Fibroblast of villous mesenchyme (primary cell): ENCODE measurements at places on chromosomes 11 and 22. TPM values are rescaled to one million over a fixed set of nuclear protein-coding genes. Genes with fewer than 3 reads are reported as not detected.
A peak's percentile ranks its signal among the peaks of the same experiment; 100 is the strongest.

Gene SCGB1C1
- total RNA-seq = not detected in 2 replicates

Gene OR8D1
- 0.32 TPM in 1 of 2 replicates, not detected in the other for total RNA-seq

Gene BEST1
- total RNA-seq = 3.0 and 3.2 TPM in 2 replicates

DNA sequence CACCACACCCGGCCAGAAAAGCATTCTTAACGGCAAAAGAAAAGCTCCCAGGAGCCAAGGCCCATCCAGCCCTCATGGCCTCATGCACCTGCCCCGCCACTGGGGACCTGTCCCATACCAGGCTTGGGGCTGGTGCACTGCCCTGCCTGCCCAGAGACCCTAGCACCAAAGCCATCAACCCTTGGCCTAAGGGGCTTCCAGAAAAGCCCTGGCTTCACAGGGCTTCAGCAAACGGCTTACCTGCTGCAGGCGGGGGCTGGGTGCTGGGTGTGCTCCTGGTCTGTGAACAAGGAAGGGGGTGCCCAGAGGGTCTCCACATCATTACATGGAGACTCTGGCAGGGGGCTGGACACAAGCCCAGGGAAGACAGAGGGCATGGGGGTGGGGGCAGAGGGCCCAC, 89.5 kb downstream of the CELSR1 start:
- DNase-seq = no peak

Gene FAM89B
- total RNA-seq = 19.0 and 27.4 TPM in 2 replicates

Gene MTMR2
- 49.3 and 53.5 TPM in 2 replicates for total RNA-seq

GRCh38 chr11:61749591-61750217, 2.7 kb upstream of the MYRF start:
- DNase-seq = no peak

DNA sequence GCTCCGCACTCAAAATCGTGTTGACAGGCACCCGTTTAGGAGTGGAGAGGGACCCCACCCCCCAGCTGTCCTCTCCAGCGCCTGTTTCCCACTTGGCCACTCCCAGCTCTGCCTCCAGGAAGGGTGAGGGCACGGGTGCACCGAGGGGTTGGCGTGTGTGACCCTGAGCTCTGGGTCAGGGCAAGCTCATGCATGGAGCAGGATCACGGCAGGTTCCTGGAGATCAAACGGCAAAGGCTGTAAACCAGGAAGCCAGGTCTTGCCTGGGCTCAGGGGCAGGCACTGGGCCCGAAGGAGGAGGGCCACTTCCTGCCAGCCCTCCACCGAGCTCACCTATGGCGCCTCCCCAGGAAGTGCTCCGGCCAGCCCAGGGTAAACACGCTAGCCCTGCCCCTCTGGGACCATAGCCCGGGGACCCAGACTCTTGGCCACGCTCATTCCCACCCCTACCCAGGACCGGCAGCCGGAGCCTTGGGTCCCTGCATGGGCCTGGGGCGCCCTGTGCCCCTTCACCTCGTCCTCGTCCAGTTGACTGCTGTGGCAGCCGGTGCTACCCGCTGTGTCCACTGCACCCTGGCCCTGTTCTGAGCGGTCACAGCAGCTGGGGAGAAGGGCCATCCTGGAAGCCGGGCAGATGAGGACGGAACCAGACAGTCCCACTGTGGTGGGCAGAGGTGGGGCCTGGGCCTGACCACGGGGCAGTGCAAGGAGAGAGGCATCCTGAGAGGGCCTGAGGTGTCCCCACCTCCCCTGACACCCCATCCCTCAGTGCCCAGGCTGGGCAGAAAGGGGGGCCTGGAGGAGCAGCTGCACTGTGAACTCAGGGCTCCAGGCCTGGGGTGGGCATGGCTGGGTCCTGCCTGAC, 1.0 kb upstream of the EPS8L2 start:
- no peak for DNase-seq

DNA sequence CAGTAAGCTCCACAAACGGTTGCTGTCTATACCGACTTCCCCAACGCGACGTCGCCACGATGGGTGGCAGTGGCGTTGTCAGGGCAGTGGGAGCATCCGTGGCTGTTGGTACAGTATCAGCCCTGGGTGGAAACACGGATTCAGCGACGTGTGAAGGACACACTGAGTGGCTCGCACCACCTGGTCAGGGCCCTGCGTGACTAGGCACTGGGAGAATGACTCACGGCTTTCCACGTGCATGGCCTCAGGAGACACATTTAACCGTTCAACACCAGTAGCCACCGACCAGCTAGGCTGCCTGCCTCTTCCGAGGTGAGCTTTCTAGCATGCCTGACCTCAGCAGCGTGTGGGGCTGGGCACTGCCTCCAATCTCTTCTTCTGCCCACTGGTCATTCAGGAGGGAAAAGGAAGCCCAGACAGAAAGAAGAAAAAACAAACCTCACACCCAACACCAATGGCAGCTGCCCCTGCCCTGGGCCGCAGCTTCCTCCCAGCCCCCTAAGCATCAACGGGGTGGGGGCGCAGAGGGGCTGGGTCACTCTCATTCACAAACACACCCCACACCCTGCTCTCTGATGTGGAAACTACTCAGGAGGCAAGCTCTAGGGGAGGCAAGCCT, 59.0 kb downstream of the MYH9 start:
- peak; percentile 91 for DNase-seq

GRCh38 chr11:86292912-86293616, 9.0 kb upstream of the HIKESHI start:
- DNase-seq = no peak

DNA sequence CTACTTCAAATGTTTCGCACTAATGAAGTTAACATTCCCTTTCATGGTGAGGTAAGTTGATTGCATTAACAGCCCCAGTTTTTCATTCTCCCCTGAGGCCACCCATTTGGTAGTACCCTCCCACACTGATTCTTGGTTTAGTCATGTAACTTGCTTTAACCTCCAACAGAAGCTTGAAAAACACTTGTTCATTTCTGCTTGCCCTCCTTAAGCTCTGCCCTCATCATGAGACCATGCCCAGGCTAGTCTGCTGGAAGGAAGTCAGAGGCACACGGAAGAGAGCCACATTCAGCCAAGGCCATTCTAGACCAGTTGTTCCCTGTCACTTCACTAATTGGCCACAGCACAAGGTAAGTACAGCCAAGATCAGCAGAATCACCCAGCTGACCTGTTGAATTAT, 50.7 kb upstream of the CD44 start:
- DNase-seq = no peak

- DNase-seq = no peak
Observed at GRCh38 chr11:44824300-44824704, 97.5 kb downstream of the TSPAN18 start.

Gene C1QTNF5
- total RNA-seq = 6.5 and 13.5 TPM in 2 replicates

GRCh38 chr11:78954696-78955095, 380.0 kb upstream of the NARS2 start:
- no peak for DNase-seq

GRCh38 chr11:130071211-130071712, 1.6 kb downstream of the APLP2 start:
- peak; percentile 11 for DNase-seq

Gene TMEM191B
- 1.3 and 2.3 TPM in 2 replicates for total RNA-seq

Gene TSPAN32
- under 0.01 and 0.43 TPM in 2 replicates for total RNA-seq

Gene KRTAP5-6
- total RNA-seq = not detected in 2 replicates

Gene MOGAT2
- not detected in 2 replicates for total RNA-seq

- no peak for DNase-seq
Observed at GRCh38 chr11:75548595-75549272, 13.3 kb upstream of the SERPINH1 start.

- DNase-seq = no peak
Observed at GRCh38 chr11:75823946-75824345, 8.9 kb downstream of the UVRAG start.

GRCh38 chr11:69940246-69940610, 121.0 kb upstream of the FGF3 start:
- no peak for DNase-seq

Gene HTR3B
- not detected in 2 replicates for total RNA-seq

DNA sequence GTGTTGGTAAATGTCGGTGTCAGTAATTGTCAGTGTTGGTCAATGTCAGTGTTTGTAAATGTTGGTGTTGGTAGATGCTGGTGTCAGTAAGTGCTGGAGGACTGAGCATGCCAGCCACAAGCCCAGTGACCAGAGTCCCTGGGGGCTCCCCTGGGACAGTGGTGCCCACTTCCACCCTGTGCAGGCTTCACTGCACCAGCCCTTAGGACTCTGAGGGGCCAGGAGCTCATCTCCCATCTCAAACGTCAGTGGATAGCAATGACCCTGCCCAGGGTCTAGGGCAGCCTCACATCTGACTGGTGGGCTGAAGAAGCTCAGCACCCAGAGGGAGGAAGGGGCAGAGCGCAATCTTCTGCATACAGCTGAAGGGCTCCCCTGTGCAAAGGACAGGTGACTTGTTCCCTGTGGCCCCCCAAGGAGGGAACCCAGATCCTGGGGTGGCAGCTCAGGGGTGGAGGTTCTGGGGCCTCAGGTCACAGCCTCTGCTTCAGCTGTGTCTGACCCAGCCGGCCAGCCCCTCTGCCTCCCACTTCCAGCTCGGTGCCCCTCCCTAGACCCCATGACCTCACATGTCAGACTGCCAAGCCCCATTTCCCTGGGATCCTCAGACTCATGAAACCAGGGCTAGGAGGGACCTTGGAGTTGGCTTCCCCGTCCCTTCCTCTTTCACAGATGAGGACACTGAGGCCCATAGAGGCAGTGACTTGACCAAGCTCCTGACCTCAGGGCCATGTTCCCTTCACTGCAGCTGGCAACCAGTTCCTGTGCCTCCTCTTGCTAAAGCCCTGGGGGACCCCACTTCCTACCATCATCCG, 138.4 kb downstream of the CRYBB2 start:
- DNase-seq = no peak

GRCh38 chr11:32658639-32659406, 75.2 kb downstream of the EIF3M start:
- no peak for DNase-seq

- peak; percentile 89 for DNase-seq
Observed at GRCh38 chr11:26227301-26227746, 104.6 kb upstream of the ANO3 start.

Gene MRGPRE
- not detected in 2 replicates for total RNA-seq

DNA sequence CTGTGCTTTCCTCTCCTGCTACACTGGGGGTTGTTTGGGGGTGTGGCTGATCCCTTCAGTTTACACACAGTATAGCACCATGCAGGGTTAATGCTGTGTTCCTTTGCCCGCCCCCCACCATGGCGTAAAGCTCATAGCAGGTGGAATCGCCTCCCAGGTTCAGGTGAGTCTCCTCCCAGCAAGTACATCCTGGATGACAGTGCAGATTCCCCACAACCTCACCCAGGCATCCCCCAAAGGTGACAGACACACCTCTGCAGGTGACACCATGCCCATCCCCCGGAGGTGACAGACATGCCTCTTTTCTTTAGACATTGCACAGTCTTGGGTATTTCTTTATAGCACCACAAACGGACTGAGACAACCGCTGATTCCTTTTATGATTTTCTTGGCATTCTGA, 343.7 kb downstream of the BRD1 start:
- DNase-seq = no peak

DNA sequence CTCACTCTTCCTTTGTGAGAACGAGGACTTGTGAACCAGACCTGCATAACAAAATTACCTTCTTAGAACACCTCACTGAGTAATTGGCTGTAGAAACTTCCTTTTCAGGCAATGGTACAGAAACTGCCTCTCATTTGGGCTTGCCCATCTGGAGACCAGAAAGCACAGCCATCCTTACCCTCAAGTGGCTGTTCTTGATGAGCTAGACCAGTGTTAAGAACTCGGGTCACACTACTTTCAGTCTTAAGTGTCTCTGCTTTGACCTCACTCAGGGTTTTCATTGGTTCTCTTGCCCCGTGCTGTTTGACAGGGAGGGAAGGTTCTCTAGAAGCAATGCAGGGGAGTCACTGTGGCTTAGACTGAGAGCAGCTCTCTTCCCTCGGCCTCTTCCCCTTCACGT, 29.3 kb downstream of the NAT10 start:
- DNase-seq = no peak

DNA sequence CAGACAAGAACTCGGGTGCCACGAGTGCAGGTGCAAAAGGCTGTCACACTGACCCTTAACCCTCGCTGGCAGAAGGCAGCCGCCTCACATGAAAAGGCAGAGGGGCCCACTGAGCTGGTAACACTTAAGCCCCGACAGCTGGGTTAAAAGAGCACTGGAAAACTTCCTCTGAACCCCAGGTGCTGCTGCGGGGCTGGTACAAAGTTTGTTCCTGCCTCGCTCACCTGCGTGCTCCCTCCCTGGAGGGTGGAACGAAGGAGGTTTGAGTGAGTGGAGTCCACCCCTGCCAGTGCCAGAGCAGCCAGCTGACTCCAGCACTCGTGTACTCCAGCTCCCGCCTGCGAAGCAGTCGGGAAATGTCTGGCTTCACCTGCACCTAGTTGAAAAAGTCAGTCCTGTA, 12.6 kb downstream of the SULT4A1 start:
- DNase-seq = no peak

GRCh38 chr11:130737866-130738431, 178.3 kb downstream of the SNX19 start:
- DNase-seq = peak; percentile 54

- no peak for DNase-seq
Observed at GRCh38 chr11:11318461-11318860, 34.6 kb downstream of the CSNK2A3 start.

- DNase-seq = no peak
Observed at GRCh38 chr11:109728056-109728455, 306.1 kb downstream of the C11orf87 start.

Gene YPEL1
- total RNA-seq = under 0.01 TPM in 2 replicates

- DNase-seq = no peak
Observed at GRCh38 chr11:74992852-74993251, 4.1 kb downstream of the NEU3 start.

GRCh38 chr22:32877196-32877595, 75.7 kb downstream of the TIMP3 start:
- DNase-seq = no peak

DNA sequence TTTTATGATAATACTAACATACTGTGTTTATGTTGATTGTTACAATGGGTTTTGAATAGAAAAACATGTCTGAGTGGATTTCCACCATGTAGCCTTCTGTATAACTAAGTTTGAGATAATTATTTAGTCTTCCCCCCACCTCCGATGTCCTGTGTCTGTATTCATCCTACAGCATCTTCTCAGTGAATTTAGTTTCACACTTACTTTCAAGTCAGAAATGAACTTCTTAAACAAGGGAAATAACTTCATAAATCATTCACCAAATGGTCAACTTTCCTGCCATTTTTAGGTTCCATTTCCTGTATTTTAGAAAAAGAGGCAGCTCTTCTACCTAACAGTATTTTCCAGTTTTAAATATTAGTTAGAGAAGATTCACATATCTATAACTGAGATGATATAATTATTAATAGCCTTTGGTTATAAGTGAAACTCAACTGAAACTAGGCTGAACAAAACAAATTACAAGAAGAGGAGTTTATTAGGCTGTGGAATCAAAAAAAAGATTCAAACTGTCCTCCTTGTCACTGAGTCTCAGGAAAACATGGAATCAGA, 3.5 kb downstream of the OR51B5 start:
- DNase-seq = no peak

DNA sequence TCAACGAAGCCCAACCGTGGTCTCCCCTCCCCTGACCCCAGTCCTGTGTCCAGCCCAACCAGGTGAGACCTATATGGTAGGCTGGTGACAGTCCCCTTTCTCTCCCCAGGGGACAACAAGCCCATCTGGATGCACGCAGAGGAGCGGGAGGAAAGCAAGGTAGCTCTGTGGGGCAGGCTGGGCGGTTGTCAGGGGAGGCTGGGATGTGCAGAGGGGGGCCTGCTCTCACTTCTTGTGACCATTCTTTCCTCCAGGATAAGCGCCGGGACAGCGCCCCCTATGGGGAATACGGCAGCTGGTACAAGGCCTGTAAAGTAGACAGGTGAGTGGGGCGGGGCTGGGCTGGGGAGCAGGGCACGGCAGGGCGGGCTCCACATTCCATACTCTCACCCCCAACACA, 3.5 kb upstream of the RAB1B start:
- DNase-seq = no peak

Gene C22orf15
- total RNA-seq = 0.43 and 1.6 TPM in 2 replicates

Gene FOLR2
- not detected in 2 replicates for total RNA-seq

- DNase-seq = no peak
Observed at GRCh38 chr11:4511282-4512245, 29.1 kb downstream of the OR52K1 start.
